Smooth muscle cell of the coronary artery (primary cell): ENCODE measurements at places on chromosomes 1 and 21. TPM values are rescaled to one million over a fixed set of nuclear protein-coding genes. Genes with fewer than 3 reads are reported as not detected.

ANKRD45 gene
- total RNA-seq, result not detected in 2 replicates

SPATA21 gene
- total RNA-seq, result not detected in 2 replicates

PTGFR gene
- total RNA-seq, result 7.8 and 58.9 TPM in 2 replicates

CYP4A11 gene
- not detected in 2 replicates for total RNA-seq

CASQ1 gene
- total RNA-seq, result 0.23 TPM in 1 of 2 replicates, not detected in the other

MAB21L3 gene
- total RNA-seq, result 0.12 TPM in 1 of 2 replicates, not detected in the other
